ENCODE measurements at places on chromosomes 12 and 14.

- no peak for DNase-seq
These were observed 46.5 kb downstream of the CAND1 start for GRCh38 chr12:67315661-67316060.

- DNase-seq: no peak
These were observed 80.9 kb downstream of the SYNE2 start for GRCh38 chr14:63933711-63934110.

DNA sequence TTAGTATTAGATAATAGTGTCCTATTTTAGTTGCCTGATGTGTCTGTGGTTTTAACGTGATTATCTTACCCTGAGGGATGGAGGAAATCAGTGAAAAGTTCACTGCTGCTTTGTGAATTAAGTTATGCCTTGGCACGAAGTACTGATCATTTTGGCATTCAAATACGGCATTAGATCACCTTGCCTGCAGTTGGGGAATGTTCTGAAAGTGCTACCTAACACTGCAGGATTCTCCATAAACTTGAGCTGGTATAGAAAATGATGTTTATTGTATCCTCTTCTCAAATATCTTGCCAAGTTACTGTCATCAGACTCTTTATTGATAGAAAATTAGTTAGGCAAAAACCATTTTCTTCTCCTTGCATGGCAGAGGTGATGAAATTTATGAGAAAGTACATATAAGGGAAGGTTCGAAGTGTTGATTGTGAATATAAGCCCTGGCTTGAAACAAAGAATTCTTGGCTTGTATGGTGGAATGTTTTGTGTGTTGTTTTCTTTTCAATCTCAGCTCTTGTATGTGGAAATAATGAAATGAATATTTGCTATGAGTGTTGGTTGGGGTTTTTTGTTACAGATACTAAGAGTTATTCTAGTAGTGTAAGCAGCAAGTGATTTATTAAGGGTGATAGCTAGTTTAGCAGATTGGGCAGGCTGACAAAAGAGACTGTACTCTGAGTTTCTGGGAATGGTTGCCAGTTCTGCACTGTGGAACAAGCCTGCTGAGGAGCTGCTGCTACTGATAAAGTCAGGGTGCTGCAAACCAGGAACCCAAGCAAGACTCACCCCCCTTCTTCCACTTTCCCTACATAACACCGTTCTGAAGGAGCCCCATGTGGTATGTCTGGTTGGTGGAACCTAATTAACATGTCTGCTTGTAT is 448.3 kb downstream of the PCNX1 start:
- DNase-seq: no peak

DNA sequence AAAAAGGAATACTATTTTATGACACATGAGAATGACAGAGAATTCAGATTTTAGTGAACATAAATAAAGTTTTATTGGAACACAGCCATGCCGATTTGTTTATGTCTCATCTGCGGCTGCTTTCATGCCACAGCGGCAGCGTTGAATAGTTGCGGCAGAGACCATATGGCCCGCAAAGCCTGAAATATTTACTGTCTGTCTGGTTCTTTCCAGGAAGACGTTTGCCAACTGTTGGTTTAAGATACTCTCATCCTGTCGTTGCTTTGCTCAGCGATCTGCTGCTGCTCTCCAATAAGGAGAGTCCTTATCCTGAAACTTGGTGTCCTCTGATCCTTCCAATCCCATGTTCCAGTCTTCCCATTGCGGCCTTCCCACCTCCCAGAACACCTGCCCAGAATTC is 89.9 kb downstream of the SLC24A4 start:
- no peak for DNase-seq

DNA sequence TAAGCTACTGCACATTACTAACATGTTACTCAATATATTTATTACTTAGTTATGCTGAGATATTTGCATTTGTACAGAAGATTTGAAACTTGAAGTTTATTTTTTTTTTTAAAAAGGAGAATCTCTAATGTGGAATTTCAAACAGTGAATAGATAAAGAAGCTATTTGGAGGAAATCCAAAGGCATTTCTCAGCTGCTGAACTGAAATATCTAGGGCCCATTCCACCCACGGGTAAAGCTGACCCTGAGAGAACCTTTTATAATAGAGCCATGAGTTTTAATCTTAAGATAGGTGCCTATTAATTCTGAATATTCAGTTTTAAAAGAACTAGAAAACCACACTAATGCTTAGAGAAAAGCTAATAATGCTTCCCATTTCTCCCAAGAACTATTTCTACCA is 225.4 kb upstream of the CAND1 start:
- DNase-seq: no peak

DNA sequence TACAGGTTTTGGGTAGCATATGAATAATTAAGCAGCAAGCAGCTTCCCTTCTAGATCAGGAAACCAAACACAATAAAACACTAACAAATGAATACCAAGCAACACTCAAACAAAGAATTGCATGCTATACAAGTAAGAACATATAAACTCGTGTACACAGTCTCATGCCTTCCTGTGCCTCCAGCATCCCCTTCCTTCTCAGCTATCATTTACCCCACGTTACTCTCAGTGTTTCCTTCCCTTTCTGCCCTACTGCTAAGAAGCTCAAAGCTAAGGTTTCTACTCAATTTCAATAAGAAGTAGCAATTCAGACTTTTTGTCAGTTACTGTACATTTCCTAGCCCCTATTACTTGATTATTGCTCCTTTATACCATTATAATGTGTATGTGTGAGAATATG is 81.0 kb downstream of the DUSP16 start:
- no peak for DNase-seq
